ENCODE measurements at places on chromosomes 12 and 14. TPM values are rescaled to one million over a fixed set of nuclear protein-coding genes. Genes with fewer than 3 reads are reported as not detected.

DNA sequence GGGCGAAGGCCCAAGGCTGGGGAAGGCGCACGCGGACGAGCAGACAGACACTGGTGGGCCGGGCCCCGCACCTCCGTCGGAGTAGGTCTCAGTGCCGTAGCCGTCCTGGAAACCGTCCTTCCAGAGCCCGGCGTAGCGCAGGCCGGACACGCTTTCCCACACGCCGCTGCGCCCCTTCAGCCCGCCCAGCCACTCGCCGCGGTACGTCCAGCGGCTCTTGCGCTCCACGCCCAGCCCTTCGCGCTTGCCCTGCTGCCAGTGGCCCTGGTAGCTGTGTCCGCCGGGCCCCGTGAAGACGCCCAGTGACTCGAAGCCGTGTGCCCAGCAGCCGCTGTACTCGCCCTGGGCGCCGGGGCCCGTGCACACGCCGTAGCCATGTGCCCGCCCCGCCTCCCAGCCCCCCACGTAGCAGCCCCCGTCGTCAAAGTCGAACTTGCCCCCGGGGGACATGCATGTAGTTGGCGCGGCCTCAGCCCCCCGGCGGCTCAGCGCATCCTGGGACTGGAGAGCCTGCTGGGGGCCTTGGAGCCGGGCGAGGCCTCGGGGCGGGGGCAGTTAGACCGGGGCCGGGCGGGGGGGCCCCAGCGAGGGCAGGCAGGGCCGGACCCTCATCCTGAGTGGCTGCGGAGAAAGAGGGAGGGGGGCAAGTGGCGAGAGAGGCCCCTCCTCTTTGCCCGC lies 1.4 kb downstream of the JPH4 start:
- H3K36me3 ChIP-seq: no peaks in the 10 kb centered on the region
- peak overlapping the region; percentile 29 for H3K4me3 ChIP-seq
- H3K27me3 ChIP-seq: peaks cover 60% of the 10 kb centered on the region
- no peak overlapping the region for H3K27ac ChIP-seq
- peak; percentile 63 for DNase-seq
- H3K4me1 ChIP-seq: peaks cover 18% of the 10 kb centered on the region

DNA sequence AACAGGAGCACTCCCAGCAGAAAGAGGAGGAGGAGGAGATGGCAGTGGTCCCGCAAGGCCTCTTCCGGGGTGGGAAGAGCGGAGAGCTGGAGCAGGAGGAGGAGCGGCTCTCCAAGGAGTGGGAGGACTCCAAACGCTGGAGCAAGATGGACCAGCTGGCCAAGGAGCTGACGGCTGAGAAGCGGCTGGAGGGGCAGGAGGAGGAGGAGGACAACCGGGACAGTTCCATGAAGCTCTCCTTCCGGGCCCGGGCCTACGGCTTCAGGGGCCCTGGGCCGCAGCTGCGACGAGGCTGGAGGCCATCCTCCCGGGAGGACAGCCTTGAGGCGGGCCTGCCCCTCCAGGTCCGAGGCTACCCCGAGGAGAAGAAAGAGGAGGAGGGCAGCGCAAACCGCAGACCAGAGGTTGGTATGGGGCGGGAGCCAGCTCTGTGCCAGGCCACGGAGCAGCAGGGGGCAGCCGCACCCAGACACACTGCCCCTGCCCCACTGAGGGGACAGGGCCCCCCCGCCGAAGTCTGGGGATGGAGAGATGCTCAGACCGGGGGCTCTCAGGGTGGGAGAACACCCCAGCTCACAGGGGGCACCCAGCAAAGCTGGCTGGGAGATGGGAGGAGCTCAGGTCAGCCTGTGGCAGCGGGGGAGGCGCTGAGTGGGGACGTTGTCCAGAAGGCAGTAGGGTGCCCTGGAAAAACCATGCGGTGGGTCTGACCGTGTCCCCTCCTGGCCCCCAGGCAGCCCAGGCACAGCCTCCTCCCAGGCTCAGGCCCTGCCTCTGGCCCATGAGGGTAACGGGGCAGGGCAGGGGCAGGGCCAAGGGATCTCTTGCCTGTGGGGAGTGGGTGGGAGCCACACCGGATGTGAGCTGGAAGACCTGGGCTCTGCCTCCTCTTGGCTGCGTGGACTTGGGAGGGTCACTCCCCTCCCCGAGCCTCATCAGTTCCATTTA lies 9.8 kb downstream of the CHGA start:
- DNase-seq: no peak
- no peak overlapping the region for H3K4me3 ChIP-seq
- peaks cover 28% of the 10 kb centered on the region for H3K36me3 ChIP-seq
- H3K27me3 ChIP-seq: no peaks in the 10 kb centered on the region
- no peaks in the 10 kb centered on the region for H3K4me1 ChIP-seq

GRCh38 chr12:100199347-100200149 lies 1.1 kb upstream of the ACTR6 start:
- peak; percentile 83 for DNase-seq
- H3K4me3 ChIP-seq: peak overlapping the region; percentile 58
- no peaks in the 10 kb centered on the region for H3K36me3 ChIP-seq
- no peaks in the 10 kb centered on the region for H3K27me3 ChIP-seq
- H3K4me1 ChIP-seq: peaks cover 27% of the 10 kb centered on the region

Gene TSPAN19
- total RNA-seq: 0.81 TPM

- no peaks in the 10 kb centered on the region for H3K36me3 ChIP-seq
- no peak for DNase-seq
- no peaks in the 10 kb centered on the region for H3K27me3 ChIP-seq
- no peak overlapping the region for H3K4me3 ChIP-seq
These were observed 60.1 kb downstream of the TAOK3 start for GRCh38 chr12:118312578-118312977.

- peaks cover 3% of the 10 kb centered on the region for H3K4me1 ChIP-seq
- H3K4me3 ChIP-seq: no peak overlapping the region
- DNase-seq: no peak
- no peaks in the 10 kb centered on the region for H3K27me3 ChIP-seq
These were observed 82.2 kb downstream of the ADCK1 start for GRCh38 chr14:77882098-77882497.

DNA sequence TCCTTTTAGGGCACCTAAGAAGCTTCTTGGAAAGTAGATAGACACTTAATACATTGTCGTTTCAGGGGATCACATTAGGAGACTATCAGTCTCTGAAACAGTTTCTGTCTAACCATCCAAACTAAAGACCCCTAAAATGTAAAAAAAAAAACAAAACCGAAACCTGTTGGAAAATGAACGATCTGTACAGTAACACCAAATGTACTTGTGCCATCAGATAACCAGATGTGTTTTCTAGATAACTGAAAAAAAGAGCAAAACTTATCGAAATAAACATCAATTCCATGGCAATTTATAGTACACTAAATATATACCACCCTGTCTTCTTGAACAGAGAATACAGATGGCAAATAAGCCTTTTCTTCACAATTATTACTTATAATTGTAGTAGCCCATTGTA lies 2.1 kb downstream of the LDHB start:
- peak overlapping the region; percentile 97 for H3K27ac ChIP-seq
- peaks cover 44% of the 10 kb centered on the region for H3K36me3 ChIP-seq
- H3K4me3 ChIP-seq: peak overlapping the region; percentile 71
- peaks cover 55% of the 10 kb centered on the region for H3K4me1 ChIP-seq
- no peak for DNase-seq

DNA sequence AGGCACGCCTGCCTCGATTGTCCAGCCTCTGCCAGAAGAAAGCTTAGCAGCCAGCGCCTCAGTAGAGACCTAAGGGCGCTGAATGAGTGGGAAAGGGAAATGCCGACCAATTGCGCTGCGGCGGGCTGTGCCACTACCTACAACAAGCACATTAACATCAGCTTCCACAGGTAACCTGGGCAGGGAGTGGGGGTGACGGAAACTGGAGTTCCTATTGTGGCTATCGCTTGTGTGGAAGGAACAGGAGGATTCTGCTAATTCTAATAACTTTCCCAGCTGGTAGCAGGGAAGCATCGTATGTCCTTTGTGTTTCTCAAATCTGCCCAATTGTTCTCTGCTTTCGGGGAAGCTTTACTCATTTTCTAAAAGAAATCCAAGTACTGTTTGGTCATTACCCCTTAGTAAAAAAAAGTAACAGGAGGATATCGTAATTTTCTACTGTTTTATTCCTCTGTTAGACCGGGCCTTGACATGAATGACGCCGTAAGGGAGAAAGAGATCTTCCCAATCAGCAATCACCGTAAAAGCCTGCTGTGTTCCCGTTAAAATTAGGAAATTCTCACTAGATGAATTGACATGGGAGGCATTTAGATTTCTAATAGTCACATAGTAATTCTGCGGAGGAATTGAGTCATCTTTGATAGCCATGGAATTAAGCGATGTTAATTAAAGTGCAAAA lies 449 bp downstream of the THAP2 start:
- peaks cover 32% of the 10 kb centered on the region for H3K4me1 ChIP-seq
- no peaks in the 10 kb centered on the region for H3K27me3 ChIP-seq
- DNase-seq: no peak
- H3K36me3 ChIP-seq: peaks cover 7% of the 10 kb centered on the region
- H3K4me3 ChIP-seq: peak overlapping the region; percentile 73

- no peaks in the 10 kb centered on the region for H3K36me3 ChIP-seq
- no peaks in the 10 kb centered on the region for H3K4me1 ChIP-seq
- no peak overlapping the region for H3K27ac ChIP-seq
These were observed 430.2 kb upstream of the SEL1L start for GRCh38 chr14:81963846-81964245.

- no peak for DNase-seq
- H3K4me1 ChIP-seq: no peaks in the 10 kb centered on the region
- no peak overlapping the region for H3K27ac ChIP-seq
- H3K4me3 ChIP-seq: no peak overlapping the region
- H3K36me3 ChIP-seq: no peaks in the 10 kb centered on the region
These were observed 69.4 kb downstream of the ADCK1 start for GRCh38 chr14:77869340-77869739.

Gene NANOG
- total RNA-seq: under 0.01 TPM

- no peak overlapping the region for H3K27ac ChIP-seq
- H3K4me3 ChIP-seq: no peak overlapping the region
- no peak for DNase-seq
- no peaks in the 10 kb centered on the region for H3K4me1 ChIP-seq
- H3K27me3 ChIP-seq: no peaks in the 10 kb centered on the region
These were observed 16.0 kb downstream of the DBX2 start for GRCh38 chr12:45034861-45035265.
